AG04449 (cell line): ENCODE measurements at places on chromosomes 2 and 18.

GRCh38 chr2:143392358-143392757 lies 263.1 kb downstream of the ARHGAP15 start:
- DNase-seq, result no peak

- DNase-seq, result no peak
These were observed 166.4 kb upstream of the MSH6 start for GRCh38 chr2:47616506-47616905.

DNA sequence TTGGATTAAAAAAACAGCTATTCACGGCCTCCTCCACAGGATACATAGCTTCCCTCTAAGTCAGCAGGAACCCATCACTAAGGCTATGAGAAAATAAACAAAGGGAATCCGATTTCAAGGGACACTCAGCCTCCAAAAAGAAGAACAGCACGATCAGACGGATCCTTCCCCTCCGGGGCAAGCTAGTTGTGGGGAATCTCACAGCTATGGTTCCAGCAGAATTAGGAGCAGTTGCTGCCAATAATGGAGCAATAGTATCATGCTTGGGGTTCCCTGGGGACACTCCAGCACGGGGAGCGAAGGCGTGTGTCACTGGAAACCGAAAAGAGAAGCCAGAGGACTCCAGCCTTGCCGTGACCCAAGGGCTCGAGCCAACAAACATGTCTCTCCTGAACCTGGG lies 163.1 kb downstream of the TTC32 start:
- no peak for DNase-seq

DNA sequence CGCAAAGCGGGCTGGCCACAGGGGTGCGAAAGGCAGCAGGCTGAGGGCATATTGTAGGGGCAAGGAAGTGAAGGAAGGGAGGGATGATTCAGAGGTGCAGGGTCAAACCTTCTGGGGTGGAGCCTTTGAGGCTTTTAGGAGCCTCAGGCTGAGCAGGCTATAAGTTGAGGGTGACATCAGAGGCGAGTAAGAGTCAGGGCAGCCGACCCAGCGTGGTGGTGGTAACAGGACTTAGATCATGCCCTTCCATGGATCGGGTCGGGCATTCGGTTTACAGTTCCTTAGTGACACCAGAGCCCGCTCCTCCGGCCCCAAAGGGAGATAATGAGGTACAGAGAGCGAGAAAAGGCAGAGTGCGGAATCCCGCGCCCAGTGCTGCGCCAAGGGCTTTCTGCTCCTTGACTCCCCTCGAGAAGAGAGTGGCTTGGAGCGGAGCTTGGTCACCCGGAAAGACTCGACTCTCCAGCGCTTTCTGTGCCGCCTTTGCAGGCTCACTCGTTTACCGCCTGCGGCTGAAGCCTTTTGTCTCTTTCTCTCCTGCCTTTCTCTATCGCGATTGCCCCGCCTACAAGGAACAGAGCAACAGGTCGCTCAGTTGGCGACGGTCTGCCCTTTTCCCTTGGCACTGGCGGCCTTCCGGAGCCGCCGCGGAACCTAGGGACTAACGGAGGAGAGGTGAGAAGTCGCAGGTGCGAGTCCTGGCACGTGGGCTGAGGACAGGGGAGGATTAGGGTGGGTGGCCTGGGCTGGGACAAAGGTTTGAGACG lies 720 bp downstream of the LBX2 start:
- no peak for DNase-seq
